NCI-H226 (cell line): ENCODE measurements at places on chromosomes 11 and 22.

DNA sequence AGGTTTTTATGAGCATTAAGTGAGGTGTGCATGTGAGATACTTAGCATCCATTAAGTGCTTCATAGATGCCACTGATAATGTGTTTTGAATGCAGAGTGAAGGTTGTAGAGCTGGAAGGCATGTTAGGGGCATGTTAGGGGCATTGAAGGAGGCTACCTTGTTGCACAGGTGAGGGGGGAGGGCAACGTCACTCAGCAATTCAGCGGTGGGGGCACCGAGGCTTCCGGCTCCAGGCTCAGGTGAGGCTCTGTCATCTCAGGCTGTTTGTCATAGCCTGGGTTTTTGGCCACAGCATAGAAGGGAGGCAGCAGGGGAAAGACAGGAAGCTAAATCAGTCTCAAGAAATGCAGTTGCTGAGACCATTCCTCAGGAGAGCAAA lies 299.0 kb downstream of the NTM start:
- DNase-seq, result no peak

DNA sequence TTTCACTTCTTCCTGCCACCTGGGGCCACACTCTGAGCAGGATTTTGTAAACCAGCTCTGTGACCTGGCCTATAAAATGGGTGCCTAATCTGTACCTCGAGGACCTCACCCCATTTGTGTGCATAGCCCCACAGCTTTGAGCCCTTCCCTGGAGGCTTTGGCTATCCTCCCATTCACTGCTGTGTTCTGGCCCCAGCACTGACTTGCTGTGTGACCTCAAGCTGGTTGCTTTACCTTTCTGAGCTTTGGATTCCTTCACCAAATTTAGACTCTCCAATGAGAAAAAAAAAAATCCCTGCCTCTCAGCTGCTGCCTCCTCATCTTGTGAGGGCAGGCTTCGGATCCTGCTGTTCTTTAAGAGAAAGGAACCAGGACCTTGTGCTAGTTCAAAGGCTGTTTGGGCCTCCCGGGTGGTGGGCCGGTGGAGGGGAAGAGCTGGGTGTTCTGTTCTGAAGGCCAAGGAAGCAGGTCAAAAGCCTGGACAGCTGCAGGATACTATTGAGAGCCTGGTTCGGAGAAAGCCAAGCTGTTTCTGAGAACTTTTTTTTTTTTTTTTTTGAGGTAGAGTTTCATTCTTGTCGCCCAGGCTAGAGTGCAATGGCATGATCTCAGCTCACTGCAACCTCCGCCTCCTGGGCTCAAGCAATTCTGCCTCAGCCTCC lies 1.1 kb upstream of the PYGM start:
- DNase-seq, result no peak

DNA sequence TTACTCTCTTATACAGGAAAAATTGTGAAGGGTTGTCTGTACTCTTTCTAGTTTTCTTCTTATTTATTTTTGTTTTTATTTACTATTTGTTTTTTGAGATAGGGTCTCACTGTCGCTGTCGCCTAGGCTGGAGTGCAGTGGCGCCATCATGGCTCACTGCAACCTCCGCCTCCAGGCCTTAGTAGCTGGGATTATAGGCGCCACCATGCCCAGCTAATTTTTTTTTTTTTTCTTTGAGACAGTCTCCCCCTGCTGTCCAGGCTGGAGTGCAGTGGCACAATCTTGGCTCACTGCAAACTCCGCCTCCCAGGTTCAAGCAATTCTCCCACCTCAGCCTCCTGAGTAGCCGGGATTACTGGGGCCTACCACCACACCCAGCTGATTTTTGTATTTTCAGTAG lies 18.4 kb downstream of the CUL5 start:
- DNase-seq, result no peak

DNA sequence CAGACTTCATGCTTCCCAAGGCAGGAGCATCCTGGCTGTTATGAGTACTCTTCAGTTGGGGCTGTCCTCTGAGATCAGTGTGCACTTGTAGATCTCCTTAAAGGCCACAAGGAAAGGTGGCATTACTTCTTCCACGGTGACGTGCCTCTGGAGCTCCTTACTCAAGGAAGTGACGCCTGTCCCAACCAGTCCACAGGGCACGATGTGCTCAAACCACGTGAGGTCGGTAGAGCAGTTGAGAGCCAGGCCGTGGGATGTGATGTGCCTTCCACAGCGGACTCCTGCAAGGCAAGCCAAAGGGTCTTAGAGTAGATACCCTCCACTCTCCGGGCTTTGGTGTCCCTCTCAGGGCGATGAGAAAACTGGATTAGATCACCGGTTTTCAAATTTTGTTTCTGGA lies 1.4 kb downstream of the LIPT2 start:
- DNase-seq, result no peak
